ENCODE measurements at places on chromosomes 4 and X. TPM values are rescaled to one million over a fixed set of nuclear protein-coding genes. Genes with fewer than 3 reads are reported as not detected.

The ETNPPL gene
- 1.9 TPM for polyA plus RNA-seq

The SNX12 gene
- 30.9 TPM for polyA plus RNA-seq

GRCh38 chr4:187934766-187935165 is 60.8 kb upstream of the ZFP42 start:
- DNase-seq = no peak

GRCh38 chr4:134345244-134345643 is 143.7 kb upstream of the PABPC4L start:
- DNase-seq = no peak

GRCh38 chr4:142416121-142416520 is 430.0 kb downstream of the INPP4B start:
- DNase-seq = no peak

DNA sequence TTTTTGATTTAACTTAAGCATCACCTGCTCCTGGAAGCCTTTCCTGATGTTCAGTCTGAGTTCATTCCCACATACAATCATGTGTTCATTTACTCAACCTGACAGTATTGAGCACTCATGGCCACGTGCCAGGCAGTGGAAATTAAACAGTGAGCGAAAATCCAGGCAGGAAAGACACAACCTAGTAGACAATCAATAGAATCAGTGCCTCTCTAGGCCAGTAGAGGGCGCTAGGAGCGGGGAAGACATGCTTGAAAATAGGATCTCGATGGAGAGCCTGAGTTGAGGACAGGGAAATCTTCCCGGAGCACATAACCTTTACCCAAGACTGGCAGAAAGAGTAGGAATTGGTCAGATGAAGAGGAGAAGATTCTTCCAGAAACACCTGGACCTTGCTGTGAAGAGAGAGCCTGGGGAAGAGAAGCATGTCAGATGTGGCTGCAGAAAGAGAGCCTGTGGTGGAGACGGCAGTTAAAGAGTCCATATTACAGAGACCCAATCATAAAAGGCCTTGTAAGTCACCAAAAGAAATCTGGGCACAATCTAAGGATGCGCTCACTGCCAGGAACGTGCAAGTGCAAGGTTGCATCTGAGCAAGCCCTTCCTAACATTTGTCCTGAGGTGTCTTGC is 103.5 kb downstream of the LDB2 start:
- DNase-seq = peak; percentile 81

- no peak for DNase-seq
Observed at GRCh38 chr4:94202769-94203168, 4.9 kb upstream of the SMARCAD1 start.

DNA sequence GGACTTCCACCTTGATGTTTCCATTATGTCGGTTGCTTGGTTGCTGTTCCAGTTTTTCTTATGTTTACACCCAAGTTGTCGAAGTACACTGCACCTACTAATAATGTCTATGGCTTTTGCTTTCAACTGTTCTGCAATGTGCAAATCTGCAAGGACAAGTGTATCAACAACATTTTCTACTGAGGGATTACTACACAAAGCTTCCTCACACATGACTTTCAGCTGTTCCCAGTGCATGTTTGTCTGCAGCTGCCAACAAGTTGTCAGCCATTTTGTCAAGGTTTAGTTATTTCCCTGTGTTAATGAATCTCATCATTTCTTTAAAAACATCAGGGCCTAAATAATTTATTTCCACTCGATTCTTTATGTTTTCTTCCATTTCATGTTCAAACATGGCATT is 45.4 kb upstream of the UGT2A3 start:
- DNase-seq = peak; percentile 6

All from stomach (tissue), 19 donors.